ENCODE measurements at places on chromosomes 3 and 15.

- no peak for DNase-seq
These were observed 27.4 kb upstream of the IL1RAP start for GRCh38 chr3:190486533-190486864.

- DNase-seq: no peak
These were observed 177.4 kb downstream of the MINAR1 start for GRCh38 chr15:79609506-79609905.

DNA sequence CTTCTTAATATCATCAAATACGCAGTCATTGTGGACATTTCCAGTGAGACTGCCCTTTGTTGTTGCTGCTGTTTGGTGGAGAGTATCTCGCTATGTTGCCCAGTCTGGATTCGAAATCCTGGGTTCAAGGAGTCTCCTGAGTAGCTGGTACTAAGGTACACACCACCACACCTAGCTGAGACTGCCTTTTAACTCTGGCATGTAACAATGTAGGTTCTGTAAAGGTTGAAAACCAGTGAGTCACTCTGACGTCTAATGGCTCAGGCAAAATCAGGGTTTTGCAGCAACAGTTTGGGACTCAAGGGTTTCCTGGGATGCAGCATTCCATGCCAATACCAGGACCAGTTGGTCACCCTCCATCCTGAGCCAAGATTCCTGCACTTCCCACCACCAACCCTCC is 52.2 kb downstream of the AQP9 start:
- DNase-seq: no peak

GRCh38 chr3:50375258-50375931 is 16.1 kb upstream of the TMEM115 start:
- no peak for DNase-seq

- peak; percentile 56 for DNase-seq
These were observed 22.4 kb downstream of the PAQR5 start for GRCh38 chr15:69320977-69321554.

DNA sequence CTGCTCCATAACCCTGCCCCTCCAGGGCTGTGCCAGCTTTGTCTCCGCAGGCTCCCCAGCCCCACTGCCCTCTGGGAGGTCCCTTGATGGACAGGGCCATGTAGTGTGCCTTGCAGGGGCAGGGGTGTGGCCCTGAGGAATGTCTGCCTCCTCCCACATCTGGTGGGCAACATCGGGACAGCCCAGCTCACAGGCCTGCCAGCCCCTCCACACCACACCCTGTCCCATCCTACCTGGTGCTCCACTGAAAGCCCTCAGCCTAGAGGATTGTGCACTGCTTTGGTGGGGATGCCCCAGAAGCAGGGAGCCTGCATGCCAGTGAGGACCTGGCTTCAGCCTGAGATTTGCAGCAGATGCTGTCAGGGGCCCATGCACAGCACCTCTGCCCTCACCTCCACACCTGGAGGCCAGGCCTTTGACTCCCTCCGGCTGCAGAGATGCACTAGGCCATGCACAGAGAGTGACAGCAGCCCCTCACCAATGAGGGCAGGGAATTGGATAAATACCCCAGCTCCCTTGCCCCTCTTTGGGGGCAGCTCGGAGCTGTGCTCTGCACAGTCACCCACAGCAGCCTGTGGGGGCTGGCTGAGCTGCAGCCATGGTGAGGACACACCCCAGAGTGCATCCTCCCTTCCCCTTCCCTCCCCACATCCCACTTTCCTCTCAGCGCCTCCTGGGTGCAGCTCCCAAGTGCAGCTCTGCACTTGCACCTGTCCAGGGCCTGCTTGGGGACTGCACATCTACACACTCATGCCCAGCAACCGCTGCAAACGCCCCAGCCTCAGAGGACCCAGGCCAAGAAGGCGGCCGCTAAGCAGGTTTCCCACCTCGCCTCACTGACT is 2.7 kb downstream of the C3orf22 start:
- no peak for DNase-seq

DNA sequence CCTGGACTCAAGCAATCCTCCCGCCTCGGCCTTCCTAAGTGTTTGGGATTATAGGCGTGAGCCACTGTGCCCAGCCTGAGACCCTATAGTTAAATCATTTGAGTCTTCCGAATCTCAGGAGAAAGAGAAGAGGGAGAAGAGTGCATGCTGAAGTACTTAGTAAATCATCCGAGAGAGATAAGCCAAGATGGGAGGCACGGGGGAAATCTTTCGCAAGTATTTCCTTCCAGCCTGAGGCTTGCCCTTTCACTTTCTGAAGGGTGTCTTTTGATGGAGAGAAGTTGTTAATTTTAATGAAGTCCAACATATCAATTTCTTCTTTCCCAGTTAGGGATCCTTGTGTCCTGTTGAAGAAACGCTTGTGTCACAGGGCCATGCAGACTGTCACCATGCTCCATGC is 97.1 kb upstream of the SLC6A6 start:
- DNase-seq: no peak

DNA sequence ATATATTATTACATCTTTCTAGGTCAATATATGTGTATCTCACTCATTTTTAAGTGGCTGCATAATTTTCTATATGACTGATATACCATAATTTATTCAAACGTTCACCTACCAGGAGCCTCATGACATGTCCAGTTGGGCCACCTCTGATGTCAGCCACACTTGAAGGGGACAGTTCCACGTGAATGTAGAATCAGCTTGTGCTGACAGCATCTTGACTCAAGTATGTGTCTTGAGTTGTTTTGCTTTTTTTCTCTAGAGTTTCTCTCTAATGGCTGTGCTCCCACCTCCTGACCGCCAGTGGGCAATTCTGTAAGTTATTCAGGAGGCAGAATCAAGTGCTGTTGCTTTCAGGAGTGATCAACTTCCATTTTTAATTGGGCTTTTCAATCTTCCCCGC is 237.9 kb downstream of the NFKBIZ start:
- DNase-seq: no peak

DNA sequence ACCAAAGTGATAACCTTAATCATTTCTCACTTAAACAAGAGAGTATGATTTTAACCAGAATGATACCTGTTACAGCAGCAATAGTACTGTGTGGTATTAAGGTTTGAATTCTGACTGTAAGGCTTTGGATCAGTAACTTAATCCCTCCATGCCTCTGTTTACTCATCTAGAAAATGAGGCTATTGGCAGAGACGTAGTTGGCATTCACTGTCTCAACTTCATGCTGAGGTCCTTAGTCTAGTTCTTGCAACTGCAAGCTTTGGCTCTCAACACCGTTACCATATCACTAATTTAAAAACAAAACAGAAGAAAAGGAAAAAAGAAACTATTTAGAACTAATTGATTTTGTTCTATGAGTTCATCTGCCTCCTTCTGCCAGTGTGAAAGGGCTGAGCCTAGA is 875.4 kb downstream of the MCTP2 start:
- DNase-seq: no peak

DNA sequence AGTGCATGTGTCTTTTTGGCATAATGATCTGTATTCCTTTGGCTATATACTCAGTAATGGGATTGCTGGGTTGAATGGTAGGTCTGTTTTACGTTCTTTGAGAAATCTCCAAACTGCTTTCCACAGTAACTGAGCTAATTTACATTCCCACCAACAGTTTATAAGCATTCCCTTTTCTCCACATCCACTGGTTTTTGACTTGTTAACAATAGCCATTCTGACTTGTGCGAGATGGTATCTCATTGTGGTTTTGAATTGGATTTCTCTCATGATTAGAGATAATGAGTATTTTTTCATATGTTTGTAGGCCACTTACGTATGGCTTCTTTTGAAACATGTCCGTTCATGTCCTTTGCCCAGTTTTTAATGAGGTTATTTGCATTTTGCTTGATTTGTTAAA is 117.7 kb downstream of the CHCHD4 start:
- DNase-seq: no peak

GRCh38 chr15:40242601-40243000 is 3.7 kb downstream of the PAK6 start:
- DNase-seq: no peak

GRCh38 chr3:183430325-183430957 is 2.0 kb upstream of the MCF2L2 start:
- peak; percentile 16 for DNase-seq

GRCh38 chr3:53222183-53222901 is 33.5 kb downstream of the TKT start:
- no peak for DNase-seq

- no peak for DNase-seq
These were observed 14.8 kb downstream of the TNK2 start for GRCh38 chr3:195893516-195893915.

DNA sequence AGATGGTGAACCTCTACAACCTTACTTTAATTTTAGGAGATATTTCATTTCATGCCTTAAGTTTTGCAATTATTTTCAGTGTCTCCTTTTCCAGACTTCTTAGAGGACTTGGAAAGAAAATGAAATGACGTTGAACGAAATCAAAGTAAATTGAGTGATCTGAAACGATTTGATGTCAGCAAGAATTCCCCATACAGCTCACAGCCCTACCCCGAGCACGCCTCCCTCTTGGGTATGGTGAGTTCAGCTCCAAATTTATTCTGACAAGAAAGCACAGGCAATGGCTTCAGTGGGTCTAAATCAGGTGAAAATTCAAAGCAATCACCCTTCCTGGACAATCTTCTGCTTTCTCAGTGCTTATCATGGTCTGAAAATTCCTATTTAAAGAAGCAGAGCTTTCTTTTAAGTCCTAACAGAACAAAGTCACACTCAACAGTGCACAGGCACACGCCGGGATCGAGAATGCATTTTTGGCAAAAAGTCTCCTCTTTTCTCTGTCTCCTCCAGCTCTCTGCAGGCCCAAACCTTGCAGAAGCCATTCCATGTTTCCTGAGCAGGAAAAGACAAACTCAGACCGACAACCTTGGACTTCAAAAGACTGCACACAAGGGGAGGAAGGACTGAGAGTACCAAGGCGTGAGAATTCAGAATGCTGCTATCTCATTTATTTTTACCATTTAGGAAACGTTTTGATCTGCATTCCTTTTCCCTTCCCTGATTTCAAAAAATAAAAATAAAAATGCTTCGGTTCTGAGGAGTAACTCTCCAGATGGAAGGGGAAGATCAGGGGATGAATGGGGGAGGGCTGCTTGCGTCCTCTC is 72.0 kb downstream of the CCNL1 start:
- DNase-seq: no peak

GRCh38 chr15:44435893-44436667 is 8.7 kb downstream of the CTDSPL2 start:
- no peak for DNase-seq

DNA sequence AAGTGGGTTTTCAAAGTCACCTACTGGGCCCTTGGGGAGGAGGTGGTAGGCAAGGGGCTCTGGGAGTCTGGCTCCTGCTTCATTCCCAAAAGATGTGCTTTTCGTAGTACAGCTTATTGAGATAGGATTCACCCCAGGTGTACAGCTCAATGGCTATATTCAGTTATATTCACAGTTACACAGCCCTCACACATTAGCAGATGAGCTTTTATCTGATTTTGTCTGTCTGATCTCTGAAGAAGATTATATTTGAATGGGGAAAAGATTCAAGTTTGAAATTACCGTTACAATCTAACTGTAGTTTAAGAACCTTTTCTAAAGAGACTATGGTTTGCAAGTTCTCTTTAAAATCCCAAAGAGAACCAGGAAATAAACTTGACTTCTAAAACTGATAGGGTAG is 27.3 kb downstream of the PXYLP1 start:
- DNase-seq: no peak

GRCh38 chr3:45895686-45896468 is 9.5 kb downstream of the CCR9 start:
- DNase-seq: no peak

DNA sequence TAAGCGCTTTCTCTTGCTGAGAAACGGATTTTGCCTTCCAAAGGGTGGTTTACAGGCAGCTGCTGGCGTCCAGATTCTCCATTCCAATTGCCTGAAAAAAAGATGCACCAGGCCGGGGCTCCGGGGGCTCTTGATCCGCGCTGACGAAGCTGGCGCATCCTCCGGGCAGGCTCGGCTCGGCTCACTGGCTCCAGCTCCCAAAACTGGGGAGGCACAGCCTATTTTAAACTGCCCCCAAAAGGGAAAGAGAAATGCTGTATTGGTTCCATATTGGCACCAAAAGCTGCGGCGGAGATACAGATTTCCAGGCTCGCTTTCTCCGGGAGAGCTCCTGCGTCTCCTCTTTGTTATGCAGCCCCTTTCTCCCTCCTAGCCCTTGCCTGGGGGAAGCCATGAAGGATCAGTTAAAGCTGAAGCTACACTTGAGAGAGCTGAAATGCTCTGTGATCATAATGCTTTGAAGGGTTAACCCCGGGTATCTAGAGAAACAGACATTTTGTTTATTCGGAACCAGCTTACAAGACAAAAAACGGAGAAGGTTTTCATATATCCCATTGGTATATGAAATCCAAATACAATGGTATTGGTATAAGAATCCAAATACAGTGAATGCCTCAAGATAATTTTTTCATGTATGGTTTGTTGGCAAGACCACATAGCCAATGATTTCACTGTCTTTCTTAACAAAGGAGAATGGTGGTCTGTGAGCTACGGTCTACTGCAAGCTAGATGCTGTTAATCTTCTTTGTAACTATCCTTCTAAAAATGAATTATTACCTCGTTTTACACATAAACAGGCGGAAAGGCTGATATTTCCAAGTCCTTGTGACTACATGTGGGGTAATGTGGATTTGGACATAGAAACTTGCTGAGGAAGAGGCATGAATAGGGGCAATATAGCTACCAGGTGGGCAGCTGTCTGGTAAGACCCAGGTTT is 693 bp downstream of the CD200 start:
- DNase-seq: no peak

DNA sequence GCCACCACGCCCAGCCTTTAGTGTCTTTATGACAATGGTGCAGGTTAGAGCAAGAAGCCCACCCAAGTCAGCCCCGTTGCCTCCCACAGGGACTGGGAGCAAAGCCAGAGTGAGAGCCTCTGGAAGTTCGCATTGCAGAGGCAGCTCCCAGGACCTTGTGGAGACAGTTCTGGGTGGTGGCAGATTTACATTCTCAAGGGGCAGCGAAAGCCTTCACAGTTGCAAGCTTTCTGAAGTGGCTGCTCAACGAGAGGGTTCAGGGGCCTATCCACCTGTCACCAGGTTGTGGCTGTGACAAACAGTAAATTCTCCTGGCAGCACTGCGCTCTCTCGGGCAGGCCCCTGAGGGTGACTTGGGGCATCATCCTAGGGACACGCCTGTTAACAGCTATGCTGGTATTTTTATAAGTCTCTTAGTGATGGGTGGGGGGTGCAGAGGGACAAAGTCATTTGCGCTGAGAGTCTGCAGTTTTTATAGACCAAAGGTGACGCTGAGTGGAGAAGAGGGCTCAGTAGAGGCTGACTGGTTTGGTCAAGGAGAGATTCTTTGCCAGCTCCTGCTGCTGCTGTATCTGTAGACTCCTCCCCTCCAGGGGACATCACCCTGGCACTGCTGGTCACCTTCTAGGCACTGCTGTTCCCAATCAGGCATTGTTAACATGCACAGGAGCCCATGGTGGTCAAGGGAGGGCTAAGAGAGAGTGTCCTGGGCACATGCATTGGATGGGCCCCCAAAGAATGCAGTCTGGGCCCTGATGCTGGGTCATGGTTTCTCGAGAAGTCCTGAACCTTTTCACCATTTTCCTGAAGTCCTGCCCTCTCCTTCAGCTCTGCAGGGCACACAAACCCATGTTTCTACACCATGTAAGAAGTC is 57.5 kb upstream of the KLF13 start:
- no peak for DNase-seq

All from inflammatory macrophage (primary cell).